Urinary bladder (tissue), 4 donors: ENCODE measurements at places on chromosomes 7 and 10. TPM values are rescaled to one million over a fixed set of nuclear protein-coding genes. Genes with fewer than 3 reads are reported as not detected.

The NEURL1 gene
- 5.2 TPM for total RNA-seq

The IFIT1B gene
- 2.2 TPM for total RNA-seq

The FGFBP3 gene
- 1.5 TPM for total RNA-seq

The GARIN1A gene
- total RNA-seq: 0.79 TPM

The SPDYE16 gene
- total RNA-seq: not detected

The ANKRD2 gene
- total RNA-seq: 0.69 TPM

The CRYGN gene
- total RNA-seq: 0.16 TPM

The FRAT1 gene
- 1.2 TPM for total RNA-seq

The LRIT1 gene
- not detected for total RNA-seq

The FAM241B gene
- total RNA-seq: not detected

The TAS2R40 gene
- total RNA-seq: not detected

- no peak for DNase-seq
Measured at GRCh38 chr7:90569368-90569767, 26.8 kb upstream of the CDK14 start.

DNA sequence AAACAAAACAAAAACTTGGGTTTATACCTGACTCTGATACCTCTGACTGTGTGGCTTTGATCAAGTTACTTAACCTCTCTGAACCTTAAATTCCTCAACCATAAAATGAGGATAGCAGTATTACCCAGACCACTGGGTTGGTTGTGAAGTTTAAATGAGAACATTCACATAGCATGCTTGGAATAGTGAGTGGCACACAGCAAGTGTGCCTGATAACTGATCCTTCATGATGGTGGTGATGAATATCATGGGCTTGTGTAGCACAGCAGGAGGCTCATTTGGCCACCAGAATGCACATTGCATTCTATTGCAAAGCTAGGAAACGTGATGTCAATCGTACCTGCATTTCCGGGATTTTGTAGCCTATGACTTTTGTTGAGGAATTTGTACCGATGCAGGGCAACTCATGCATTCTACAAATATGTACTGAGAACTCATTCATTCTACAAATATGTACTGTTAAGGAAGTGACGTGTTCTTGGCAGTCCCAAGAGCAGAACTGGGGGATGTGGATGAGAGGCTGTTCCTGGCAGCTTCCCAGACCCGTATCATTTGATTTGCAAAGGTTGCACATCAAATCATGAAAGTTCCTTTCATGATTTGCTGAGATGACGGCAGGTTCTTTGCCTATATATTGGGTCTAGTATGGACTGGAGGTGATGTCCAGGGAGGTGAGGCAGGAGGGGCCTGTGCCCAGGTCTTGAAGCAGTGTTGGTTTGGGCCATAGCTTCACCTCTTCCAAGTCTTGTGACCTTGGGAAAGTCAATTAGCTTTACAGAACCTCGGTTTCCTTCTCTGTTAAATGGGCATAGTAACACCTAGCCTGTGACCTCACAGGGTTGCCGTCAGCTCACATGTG lies 94.6 kb upstream of the SMNDC1 start:
- DNase-seq: peak; percentile 59

GRCh38 chr10:5981529-5981928 lies 4.2 kb upstream of the IL15RA start:
- no peak for DNase-seq

GRCh38 chr7:93176992-93177580 lies 28.9 kb upstream of the SAMD9L start:
- DNase-seq: no peak

DNA sequence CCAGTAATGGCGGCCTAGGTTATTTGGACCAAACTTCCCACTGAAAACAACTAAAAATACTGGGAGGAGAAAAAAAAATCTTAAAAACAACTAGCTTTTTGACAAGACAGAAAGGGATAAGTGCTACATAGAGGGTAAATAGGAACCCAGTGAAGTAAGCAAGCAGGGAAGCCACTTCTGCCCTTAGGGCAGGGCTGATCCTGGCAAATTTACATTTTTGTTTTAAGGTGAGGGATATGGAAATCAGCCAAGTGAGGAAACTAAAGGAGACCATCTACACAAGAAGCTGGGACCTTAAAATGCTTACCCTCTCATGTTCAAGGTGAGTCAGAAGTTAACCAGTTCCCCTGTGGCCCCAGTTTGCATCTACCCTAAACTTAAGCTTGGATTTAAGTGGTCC lies 46.5 kb upstream of the CYCS start:
- no peak for DNase-seq

DNA sequence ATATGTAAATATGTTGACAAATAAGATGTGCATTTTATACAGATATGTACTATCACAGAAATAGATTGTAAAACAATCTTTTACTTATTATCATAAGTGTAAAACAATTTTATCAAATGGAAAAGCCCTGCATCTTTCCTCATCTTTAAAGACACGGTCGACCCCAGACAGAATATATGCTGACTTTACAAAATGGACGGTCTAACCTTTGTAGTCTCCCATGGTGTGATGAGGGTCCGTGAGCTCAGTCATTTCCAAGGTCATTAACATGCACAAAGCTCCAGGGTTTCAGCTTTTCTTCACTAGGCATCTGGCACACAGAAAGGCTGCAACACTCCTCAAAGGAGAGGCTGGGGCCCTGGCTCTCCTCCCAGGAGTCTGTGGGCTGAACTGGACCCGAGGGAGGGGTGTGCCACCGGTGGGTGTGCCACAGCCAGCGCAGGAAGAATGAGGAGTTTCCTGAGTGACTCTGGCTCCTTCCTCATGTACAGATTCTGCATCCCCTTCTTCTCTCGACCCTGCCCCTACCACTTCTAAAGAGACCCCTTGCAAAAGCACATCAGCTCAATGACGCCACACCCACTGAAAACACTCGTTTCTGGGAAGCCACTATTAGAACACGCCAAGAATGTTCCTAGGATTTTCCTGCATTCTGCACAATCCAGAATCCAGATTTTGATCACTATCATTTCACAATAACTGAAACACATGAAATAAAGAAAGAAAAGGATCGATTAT lies 26.2 kb upstream of the ABLIM1 start:
- DNase-seq: no peak

DNA sequence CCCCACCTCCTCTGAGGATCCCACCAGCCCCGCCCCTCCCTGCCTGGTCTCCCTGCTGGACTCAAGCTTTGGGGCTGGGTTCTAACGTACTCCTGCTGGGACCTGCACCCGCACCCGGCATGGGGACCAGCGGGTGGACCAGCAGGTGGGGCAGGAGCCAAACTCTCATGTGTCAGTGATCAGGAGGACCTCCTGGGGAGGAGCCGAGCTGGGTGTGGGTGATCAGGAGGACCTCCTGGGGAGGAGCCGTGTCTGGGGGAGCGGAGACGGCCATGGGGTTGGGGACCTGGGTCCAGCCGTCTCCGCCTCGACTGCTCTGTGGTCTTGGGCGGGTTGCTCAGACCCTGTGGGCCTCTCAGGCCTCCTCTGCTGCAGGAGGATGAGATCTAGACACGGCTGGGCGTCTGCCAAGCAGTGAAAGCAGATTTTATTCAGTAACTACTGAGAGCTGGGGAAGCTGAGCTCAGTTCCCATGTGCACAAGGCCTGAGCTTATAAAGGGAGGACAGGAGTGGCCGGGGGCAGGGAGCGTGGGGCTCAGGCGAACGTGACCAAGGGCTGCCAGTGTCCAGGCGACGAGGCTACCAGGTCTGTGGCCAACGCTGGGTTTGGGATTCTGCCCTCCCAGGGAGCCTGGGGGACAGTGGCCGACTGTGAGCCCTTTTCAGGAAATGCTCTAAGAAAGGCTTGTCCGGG lies 33.6 kb upstream of the UTF1 start:
- no peak for DNase-seq

GRCh38 chr10:49290607-49291006 lies 8.4 kb upstream of the C10orf71 start:
- no peak for DNase-seq

DNA sequence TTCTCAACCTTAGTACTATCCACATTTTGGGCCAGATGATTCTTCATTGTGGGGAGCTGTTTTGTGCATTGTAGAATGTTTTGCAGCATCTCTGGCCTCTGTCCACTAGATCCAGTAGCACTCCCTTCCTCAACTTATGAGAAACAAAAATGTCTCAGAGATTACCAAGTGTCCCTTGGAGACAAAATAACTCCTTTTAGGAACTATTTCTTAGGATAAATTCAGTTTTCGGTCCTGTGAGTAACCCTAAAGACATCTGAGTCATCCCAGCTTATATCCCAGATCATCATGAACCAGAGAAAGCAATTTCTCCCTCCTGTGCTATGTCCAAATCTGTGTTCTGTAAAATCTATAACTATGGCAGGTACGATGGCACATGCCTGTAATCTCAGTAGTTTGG lies 266.6 kb upstream of the PHYHIPL start:
- no peak for DNase-seq

DNA sequence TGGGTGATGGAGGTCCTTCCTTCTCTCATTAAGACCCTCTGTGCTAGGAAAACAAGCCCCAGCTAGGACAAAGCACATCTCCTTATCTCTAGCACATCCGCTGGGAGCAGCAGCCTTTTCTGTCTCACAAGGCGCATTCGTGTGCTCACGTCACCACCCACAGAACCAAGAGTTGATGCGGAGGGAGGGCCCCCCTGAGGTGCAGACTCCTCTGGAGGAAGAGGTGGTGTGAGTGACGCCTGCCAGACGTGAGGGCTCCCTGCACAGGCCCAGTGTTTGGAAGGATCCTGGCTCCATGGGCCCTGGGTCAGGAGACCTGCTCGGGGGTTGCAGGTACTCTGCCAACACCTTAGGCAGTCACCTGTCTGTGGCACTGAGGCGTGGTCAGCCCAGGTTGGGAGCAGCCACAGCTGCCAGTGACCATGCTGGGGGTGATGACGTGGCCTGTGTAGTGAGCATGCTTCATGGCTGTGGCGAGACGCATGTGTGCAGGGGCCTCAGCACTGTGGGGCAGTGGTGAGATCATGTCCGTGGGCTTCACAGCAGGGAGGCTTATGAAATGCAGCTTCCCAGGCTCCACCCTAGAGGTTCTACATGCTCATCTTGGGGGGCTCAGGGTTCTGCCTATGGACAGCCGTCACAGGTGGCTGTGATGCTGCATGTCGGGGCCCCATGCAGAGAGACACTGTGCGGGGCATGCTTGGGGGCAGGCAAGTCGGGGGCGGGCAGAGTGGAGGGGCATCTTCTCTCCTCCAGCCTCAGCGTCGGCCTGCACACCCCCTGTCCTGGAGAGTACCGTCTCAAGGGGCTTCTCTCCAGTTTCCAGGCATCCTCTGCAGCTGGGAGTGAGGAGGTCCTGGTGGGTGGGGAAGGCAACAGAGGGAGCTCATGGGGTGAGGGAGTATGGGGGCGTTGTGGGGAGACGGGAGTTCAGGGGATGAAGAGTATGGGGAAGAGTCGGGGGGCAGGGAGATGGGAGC lies 56.2 kb upstream of the DPYSL4 start:
- DNase-seq: no peak

DNA sequence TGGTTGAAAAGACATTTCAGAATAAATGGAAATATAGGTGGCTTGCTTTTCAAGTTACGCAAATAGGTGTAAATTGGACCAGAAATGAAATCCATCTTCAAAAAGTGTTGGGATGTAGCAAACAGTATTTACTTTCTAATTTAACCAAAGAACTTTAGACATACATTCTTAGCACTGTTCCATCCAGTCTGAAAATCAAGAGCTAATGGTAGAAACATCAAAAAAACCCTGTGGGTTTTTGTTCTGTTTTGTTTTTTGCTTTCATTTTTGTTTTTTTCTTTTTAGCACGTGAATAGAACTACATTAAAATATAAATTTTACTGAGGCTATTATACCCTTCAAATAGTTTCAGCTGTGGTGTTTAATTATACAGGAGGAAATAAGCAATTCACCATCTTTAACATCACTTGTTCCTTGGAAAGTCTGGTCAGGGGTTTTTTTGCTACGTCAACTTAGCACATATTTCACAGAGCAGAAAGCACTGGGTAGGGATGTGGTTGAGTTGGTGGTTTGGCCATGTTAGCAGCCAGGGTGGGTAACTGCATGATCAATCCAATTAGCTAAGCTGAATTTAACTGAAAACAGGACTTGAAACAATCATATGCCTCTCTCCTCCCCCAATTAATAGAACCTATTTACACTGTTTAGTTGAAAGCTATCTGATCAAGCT lies 275.4 kb upstream of the PFKP start:
- DNase-seq: no peak

DNA sequence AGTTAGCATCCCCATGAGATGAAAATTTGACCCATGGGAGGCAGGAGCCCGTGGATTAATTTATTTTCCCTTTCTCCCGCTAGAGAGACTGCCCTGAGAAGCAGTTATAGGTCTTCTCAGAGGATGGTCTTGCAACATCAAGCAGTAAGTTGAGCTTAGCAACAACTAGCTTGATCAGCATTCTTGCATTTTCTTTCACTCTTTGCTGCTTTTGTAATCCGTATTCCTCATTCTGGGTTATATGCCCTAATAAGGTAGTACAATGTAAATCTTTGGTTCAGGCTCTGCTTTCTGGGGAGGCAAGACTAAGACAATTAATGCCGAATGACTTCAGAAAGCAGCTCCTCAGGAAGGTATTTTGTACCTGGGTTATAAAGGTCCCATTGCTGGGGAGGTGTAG lies 146.8 kb downstream of the FZD1 start:
- DNase-seq: no peak

DNA sequence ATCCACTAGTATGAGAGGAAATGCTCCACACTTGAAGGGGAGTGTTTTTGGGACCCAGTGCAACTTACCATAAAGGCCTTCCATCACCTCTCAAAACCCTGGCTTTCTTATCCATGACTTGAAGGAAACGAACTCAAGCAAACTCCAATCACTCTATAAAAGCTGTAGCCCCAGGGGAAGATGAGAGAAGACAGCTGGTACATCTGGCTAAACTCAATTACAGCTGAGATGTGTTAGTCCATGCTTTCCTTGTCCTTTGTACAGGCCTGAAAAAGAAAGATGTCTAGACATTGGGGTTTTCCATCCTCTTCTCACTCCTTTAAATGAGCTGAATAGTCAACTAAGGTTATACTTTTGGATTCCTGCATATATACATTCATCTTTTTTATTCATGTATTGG lies 89.5 kb upstream of the ANKRD30A start:
- no peak for DNase-seq

DNA sequence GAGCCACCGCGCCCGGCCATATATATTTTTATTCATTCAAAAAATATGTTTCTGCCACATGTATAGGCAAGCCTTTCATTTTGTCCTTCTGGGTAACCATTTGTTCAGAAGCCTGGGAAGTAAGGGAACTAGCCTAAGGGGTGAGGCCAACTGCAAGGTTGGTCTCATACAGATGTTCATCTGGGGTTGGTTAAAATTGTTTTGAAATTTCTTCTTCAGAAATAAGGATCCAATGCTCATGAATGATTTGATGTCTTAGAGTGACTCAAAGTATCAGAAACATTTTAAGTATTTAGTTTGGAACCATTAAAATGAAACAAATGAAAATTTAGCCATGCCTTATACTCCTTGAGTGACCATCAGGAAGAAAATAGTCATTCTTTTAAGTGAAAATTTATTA lies 397.2 kb downstream of the SUGCT start:
- DNase-seq: no peak
